NCI-H2227 treated with DMSO at 0.1 percent for 48 hours (cell line): ENCODE measurements at places on chromosomes 6 and 20.

- DNase-seq, result no peak
Measured at GRCh38 chr6:129498541-129498940, 211.4 kb downstream of the ARHGAP18 start.

- no peak for DNase-seq
Measured at GRCh38 chr6:3455569-3456394, 1.1 kb downstream of the SLC22A23 start.

- no peak for DNase-seq
Measured at GRCh38 chr6:43093436-43094289, 17.5 kb downstream of the PTK7 start.

DNA sequence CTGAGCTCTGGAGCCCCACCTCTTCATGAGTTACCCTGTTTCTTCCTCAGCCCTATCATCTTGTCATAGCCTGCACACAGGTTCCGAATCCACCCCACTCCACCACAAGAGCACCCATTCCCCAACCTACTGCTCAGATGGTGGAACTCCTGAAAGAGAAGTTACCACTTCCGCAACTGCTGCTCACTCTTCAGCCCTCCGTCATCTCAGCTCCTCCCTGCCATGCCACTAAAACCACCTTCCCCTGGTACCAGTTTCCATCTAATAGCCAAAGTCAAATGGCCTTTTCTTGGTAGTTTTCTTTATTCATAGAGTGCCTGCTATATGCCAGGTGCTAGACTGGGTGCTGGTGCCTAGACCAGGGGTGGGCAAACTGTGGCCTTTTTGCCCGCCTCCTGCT, 3.9 kb downstream of the RAB22A start:
- DNase-seq, result no peak

GRCh38 chr20:56685879-56686278, 56.8 kb downstream of the TFAP2C start:
- DNase-seq, result no peak

DNA sequence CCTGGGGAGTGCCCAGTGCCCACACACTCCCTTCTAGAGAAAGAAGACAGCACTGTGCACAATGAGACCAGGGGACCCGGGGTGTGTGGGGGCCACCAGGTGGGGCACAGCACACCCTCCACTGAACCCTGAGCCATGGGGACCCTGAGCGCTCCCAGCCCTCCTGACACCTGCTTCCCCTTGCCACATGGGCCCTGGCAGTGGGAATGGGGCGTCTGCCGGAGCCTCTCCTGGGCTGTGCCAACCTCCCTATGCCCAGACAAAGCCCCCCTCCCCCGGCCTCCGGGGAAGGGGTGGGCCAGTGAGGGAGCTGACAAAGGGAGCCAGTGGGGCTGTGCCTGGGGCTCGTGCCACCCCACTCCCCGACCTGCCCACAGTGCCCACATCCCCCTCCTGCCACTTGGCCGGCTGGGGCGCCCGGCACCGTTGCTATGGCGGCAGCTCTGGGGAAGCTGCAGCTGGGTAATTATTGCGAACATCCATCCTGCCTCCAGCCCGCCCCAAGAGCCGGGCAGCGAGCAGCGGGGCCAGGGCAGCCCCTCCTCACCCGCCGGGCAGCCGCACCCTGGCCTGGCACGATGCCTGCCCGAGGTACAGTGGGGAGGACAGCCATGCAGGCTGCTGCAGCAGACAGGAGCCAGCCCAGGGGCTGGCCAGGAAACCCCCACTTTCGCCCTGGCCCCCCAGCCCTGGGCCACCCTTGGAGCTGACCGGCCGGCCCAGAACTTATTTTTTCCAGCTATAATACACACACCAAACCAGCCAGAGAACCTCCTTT, 41.9 kb upstream of the NOL4L start:
- DNase-seq, result peak; percentile 82

- no peak for DNase-seq
Measured at GRCh38 chr6:65399355-65400084, 307.5 kb downstream of the EYS start.

- DNase-seq, result no peak
Measured at GRCh38 chr6:154347981-154348380, 8.6 kb downstream of the IPCEF1 start.

DNA sequence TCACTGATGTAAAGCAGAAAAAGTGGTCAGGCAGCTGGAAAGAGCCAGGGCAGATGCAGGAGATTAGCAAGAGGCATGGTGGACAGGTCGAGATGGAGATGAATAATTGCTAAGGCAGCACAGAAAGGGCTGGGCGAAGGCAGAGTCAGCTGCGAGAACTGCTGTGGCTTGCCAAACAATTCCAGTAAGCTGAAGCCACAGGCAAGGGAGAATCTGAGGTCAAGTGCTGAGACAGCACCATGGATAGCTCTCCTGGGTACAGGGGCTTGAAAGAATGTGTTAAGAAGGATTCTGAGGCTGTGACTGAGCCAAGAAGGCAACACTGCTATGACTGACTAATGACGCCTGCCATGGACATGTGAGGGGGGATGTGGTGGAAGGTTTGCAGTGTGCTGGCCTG, 220.8 kb upstream of the FOXA2 start:
- DNase-seq, result no peak

DNA sequence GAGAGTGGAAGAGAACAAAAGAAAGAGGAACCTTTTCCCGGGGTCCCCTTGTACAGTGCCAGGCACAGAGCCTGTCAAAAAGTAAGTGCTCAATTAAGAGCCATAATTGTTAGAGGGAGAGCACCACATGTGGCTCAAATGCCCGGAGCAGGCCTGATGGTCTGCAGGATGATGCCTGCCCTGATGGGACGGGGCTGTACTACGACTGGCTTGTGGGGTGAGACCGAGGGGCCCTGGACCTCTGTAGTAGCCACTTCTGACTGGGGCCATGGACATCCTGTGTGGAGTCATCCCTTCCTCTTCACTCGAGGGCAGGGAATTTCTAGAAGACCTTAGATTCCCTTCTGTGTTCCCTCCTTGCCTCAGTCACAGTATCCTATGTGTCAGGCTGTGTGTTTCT, 47.9 kb downstream of the KCNK5 start:
- no peak for DNase-seq

DNA sequence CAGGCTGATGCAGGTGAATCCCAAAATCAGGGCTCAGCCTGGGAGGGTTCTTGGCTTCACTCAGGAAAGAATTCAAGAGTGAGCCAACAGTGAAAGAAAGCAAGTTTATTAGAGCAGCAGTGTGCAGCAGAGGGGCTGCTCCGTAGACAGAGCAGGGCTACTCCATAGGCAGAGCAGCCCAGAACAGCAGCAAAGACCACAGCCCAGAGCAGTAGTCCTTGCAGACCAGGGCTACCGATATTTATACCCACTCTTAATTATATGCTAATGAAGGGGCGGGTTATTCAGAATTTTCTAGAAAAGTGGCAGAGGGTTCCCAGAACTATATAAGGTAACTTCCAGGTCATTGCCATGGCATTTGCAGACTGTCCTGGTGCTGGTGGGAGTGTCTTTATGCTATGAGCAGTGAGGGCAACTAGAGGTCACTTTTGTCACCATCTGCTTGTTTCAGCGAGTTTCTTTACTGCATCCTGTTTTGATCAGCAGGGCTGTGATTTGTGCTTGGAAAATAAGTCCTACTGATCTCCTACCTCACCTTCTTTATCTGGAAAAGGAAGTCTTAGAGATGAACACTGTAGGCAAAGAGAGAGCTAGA, 39.8 kb upstream of the PTPN1 start:
- DNase-seq, result no peak

DNA sequence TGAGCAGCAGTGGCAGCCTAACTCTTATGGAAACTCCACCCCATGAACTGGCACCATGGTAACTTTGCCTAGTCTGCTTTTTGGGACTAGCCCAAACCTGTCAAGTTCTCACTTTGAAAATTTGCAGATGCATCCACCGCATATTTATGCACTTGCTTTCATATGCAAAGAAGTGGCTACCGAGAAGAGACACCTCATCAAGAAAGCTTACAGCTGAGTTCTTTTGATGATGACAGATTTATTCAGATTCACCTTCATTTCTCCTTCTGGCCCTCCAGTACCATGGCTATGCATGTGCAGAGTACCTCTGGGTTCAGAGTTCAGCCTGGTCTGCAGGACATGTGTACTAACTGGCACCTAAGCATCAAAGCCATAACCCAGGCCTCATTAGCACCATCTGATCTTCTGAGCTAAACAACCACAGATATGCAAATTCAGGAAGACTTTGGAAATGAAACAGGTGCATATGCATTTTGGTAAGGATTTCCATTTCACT, 154.3 kb upstream of the TENT5A start:
- DNase-seq, result no peak

DNA sequence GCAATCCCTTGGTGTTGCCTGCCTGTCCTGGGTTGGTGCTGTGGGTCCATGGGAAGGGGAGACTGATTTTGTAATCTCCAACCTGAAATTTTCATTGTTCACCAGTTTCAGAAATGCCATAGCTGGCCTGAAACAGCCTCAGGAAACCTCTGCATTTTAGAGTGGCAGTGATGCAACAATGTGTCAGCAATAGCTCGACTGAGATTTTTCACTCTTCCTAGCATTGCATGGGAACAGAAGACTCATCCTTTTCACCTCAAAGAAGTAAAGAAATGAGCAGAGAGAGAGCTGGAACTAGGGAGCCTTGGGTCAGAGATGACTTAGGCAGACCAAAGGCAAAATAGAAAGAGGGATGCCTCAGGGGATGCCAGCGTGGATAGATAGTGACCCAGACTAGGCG, 23.7 kb upstream of the TMEM14A start:
- DNase-seq, result no peak

DNA sequence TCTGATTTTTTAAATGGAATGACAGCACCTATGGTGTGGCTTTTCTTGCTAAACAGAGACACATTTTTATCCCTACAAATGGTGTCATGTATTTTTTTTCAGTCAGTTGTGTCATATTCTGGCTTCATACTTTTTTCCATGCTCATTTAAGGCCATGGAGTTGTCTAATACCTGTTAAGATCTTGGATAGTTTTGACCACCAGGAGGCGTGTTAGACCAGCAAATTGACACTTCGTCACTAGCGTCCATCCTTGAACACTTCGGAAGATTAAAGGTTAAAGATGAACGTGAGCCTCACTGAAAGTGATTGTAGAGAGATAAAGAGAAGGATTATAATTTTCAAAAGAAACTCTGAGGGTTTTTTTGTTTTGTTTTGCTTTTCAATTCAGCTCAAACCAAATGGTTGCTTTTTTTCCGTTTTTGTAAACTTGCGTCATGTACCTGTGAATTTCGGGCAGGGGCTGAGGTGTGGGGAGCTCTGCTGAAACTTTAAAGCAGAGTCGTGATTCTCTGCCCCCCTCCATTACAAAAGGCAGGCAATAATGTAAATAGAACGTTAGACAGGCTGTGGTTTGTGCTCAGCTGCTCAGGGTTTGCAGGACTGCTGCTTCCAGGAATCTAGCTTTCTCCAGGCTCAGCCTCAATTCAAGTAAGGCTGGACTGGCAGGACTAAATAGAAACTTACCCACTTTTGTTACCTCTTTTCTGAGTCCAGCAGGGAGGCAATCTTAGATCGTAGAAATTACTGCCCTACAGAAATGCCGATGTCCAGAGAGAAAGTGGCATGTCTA, 245.1 kb downstream of the FOXA2 start:
- peak; percentile 2 for DNase-seq

DNA sequence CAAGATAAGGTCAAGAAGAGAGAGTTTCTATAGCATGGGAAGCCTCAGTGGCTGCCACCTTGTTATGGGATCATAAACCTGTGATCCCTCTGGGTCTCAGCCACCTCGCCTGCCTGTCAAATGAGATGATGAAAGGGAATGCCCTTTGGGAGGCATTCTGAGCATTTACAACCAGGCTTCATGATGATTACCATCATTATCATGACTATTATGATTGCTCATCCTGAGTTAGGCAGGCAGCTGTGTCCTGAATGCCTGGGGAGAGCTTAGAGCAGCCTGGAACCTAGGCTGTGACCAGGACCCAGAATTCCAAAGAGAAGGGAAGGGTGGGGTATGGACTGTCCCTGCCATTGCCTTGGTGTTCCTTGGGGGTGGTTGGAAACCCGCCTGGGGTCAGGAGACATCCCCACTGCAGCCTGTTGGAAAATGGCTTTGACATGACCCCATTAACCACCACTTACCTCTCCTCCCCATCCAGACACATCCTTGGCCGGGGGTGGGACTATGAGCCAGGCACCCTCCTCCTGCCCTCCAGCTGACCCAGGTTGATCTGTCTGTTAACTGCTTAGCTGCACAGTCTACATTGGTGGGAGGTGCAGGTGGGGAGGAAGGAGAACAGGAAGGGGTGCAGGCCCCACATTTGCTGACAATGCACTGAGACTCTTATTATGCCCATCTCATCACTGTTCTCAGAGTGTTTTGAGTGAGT, 51.9 kb downstream of the LRFN2 start:
- peak; percentile 23 for DNase-seq

DNA sequence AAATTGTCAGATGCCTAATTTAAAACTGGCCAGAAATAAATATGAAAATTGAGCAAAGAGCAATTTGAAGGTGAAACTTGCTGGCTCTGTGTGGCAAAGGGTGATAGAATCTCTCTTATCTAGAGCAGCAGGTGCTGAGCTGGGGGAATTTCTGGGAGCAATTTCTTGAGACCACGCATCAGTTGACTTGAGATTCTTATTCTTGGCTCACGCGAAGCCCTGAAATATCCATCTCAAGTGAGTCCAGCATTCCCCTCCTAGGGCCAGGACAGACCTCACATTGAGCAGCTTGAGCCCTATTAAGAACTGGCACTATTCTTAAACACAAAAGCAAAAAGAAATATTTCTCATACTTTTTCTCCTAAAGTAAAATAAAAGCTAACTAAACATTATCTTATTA, 66.3 kb downstream of the MAP7 start:
- DNase-seq, result no peak

DNA sequence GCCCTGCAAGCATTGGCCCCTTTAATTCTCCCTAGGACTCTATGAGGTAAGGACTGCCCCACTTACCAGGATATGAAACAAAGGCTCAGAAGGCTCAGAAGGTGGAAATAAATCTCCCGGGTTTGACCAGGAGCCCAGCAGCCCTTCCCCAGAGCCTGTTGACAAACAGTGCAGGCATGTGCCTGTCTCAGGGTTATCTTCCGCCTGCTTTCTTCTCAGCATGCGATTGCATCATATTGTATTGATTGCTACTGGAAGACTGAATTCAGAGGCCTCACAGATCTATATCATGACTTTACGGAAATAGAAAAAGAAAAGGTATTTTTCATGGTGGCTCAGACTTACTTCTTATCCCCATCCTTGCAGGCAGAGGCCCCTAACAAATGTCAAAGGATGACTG, 92.7 kb downstream of the PHACTR3 start:
- no peak for DNase-seq

DNA sequence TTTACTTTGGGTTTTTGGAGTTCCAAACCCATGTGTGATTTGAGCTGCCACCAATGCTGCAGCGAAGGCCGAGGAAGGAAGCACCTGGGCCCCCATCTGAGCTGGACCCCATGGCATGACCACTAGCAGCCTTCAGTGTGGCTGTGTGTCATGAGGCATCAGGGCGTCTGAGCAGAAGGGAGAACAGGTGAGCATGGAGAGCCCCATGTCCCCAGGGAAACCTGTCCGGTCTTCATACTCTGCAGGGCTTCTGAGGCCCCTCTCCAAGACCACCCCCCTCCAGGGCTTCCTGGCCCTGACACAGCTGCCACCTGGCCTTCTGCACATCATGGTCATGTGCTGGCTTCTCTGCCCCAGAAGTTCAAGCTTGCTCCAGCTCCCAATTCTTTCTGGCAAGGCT, 169.1 kb upstream of the CST7 start:
- no peak for DNase-seq

GRCh38 chr6:169629256-169629655, 72.6 kb downstream of the WDR27 start:
- DNase-seq, result no peak

GRCh38 chr20:11090751-11091150, 417.0 kb upstream of the JAG1 start:
- no peak for DNase-seq

GRCh38 chr6:37731888-37732287, 34.2 kb upstream of the MDGA1 start:
- no peak for DNase-seq
